ENCODE measurements at places on chromosomes 16 and 17.

DNA sequence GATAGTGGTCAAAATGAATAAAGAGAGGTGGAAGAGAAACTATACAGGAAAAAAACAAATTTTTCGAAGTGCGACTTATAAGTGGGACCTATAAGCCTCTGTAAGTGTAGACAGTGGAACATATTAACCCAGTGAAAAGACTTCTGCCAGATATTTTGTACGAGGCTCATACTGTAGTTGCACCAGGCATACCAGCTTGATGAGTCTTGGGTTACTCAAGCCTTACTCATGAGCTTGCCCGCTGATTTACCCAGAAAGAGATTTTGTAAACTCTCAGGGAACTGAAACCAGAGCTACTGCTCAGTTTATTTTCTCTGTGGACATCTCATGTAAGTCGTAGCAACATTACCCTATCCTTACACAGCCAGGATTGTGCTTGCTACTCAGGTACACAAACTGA, 708.0 kb upstream of the SOX9 start:
- DNase-seq, result no peak

DNA sequence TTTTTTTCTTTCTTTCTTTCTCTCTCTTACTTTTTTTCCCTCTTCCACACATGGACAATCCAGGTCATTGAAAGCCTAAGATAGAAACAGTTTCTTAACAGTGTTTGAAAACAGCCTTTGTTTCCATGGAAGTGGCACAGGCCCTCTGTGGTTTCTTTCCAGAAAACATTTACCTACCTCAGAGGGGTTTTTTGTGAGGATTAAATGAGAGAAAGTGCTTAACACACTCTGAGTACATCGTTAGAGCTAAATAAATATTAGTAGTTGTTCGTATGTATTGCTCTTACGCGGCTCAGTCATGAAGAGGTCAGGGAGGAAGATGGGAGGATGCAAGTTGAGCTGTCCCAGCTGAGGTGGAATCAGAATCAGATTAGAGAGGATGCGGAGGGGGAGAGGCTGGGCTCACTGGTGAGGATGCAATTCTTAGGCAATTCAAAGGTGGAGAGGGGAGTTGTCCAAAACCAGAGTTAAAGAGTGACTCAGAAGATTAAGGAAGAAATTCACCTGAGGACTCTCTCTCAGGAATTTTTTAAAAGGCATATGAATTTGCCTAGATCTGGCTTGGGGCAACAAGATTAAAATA, 345.4 kb downstream of the PMP22 start:
- no peak for DNase-seq

- no peak for DNase-seq
Measured at GRCh38 chr16:85894266-85894665, 4.7 kb upstream of the IRF8 start.

DNA sequence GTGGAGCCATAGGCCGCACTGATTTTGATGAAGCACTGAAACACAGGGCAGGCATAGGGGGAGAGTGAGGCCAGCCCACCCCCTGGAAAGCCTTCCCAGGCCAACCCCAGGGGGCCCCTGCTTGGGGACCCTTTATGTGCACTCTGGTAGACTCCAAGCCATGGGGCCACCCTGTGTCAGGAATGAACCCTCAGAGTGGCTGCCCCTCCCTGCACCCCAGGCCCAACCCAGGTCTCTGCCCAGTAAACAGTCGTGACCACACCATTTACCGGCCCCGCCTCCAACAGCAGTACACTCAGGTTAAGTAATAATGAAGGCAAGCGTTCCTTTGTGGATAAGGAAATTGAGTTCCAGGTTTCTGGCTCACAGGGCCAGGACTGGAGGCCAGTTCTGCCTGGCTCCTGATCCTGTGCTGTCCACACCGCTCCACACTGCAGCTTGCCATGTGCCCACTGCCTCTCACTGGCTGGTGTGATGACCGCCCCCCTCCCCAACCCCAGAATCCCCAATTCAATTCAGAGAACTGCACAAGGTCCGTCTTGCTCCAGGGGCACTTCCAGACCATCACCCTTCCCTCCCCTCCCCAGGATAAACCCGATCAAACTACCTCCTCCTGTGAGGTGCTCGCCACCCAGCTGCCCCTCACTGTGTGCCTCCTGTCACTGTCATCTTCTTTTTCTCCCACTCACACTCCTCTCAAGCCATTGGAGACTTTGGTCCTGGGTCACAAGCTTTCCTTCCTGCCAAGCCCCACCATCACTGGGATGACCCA, 13.6 kb downstream of the PIMREG start:
- DNase-seq, result no peak

DNA sequence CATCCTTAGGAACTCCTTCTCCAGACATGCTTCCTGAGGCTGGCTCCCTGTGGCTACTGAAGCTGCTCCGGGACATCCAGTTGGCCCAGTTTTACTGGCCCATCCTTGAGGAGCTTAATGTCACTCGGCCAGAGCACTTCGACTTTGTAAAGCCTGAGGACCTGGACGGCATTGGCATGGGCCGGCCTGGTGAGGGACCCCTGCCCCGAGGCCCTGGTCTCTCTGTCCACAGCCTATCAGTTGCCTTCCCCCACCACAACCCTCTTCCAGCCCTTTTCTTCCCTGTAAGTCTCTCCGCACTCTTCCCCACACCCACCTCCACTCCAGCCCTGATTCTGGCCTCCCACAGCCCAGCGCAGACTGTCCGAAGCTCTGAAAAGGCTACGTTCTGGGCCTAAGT, 2.0 kb downstream of the TNK1 start:
- no peak for DNase-seq

- DNase-seq, result no peak
Measured at GRCh38 chr16:86854626-86855294, 276.4 kb downstream of the FOXL1 start.

DNA sequence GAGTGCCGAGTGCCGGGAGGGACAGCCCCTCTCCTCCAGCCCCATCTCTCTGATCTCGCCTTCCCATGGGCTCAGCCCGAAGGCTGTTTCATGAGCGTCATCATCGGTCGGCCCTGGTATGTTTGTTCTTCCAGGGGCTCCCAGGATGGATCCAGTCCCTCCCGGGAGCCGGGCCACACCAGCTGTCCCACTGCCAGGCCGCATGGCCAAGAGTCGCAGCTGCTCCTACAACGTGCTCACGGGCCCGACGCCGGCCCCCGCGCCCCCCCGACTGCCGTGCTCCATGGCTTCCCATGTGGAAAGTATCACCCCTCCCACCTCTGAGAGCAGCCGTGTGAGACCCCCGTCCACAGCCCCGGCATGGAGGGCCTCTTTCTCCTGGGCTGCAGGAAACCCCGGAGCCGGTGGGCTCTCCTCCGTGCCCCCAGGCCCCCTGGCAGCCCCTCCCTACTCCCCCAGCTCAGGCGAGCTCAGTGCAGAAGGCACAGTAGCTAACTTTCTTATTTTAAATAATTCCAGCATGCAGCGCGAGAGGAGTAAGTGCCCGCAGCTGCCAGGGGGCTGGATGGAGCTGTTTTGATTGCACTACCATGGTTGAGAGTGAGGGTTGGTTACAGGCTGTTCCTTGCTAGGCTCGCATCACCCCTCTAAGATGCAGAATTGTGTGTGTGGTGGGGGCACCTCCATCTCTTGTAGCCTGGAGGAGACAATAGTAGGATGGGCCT, 26.6 kb upstream of the GSE1 start:
- no peak for DNase-seq

GRCh38 chr17:36203335-36203734, 6.8 kb upstream of the CCL3L1 start:
- no peak for DNase-seq

- no peak for DNase-seq
Measured at GRCh38 chr16:78902321-78902720, 698.2 kb downstream of the MAF start.

DNA sequence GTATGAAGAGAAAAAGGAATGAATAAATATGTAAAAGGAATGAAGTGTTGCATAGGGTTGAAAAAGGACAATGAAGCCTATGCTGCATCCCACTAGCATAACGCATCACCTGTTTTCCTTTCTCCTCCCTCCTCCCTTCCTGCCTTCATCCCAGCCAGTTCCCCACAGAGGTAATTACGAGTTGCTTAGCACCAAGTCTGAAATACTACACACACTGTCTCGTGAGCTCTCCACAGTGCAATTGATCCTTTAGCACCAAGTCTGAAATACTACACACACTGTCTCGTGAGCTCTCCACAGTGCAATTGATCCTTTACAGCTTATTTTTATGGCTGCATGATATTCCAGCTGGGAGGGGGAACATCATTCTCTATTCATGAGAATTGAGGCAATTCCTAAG, 1.1 kb upstream of the DRC7 start:
- no peak for DNase-seq
